ENCODE measurements at places on chromosomes 2 and 18. TPM values are rescaled to one million over a fixed set of nuclear protein-coding genes. Genes with fewer than 3 reads are reported as not detected.

Gene MYO5B
- 24.0 TPM for total RNA-seq

Gene IL36B
- not detected for total RNA-seq

Gene PIKFYVE
- total RNA-seq, result 24.4 TPM

Gene DNAJC5G
- not detected for total RNA-seq

Gene FOXI3
- total RNA-seq, result not detected

Gene ALKAL2
- total RNA-seq, result 0.22 TPM

Gene GKN2
- not detected for total RNA-seq

Gene UBR3
- total RNA-seq, result 31.6 TPM

Gene ANO7
- total RNA-seq, result 4.9 TPM

Gene ACVR1C
- 0.59 TPM for total RNA-seq

Gene TNFRSF11A
- 3.6 TPM for total RNA-seq

Gene SIX3
- total RNA-seq, result not detected

Gene TEKT4
- total RNA-seq, result not detected

Gene SEPTIN10
- 67.5 TPM for total RNA-seq

Gene IL1R2
- 3.6 TPM for total RNA-seq
